ENCODE measurements at places on chromosomes 13 and 19.

- no peak for DNase-seq
Observed at GRCh38 chr13:110628477-110628793, 13.1 kb downstream of the NAXD start.

DNA sequence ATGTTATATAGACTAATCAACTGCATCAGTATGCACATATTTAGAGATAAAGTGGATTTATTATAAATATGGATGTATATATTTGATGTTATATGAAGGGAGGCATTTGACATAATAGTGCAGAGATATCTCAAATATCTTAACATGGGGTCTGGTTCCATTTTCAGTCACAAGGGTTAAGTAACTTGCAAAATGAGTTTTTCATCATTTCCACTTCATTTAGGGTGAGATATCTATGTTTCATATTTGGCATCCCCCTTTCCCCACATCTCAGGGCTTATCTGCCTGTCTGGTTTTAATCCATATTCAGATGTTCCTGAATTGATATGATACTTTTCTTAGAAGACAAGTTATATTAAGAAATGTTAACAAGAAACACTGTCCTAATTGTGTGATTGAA, 2141.2 kb downstream of the PCDH9 start:
- no peak for DNase-seq

DNA sequence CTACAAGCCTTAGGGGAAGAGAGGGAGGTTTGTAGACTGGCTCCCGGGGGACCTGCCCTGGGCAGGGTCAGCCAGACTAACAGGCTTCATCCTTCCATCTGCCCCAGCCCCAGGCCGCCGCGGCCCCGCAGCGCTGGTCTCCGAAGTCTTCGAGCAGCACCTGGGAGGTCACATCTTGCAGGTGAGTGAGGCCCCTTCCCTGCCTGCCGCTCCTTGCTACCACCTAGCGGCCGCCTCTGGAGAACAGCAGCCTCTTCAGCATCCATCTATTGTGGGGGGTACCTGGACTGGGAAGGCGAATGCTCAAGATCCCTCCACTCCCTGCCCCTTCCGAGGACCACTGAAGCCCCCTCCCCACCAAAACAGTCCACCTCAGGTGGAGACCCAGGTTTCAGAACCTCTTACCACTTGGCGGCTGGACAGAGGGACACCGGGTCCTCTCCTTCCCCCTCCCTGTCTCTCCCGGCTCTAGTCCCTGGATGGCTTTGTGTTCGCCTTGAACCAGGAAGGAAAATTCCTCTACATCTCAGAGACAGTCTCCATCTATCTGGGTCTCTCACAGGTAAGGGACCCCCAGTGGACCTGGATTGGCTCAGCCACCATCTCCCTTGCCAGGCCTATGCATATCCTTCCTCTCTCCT, 12.7 kb downstream of the NPAS1 start:
- peak; percentile 67 for DNase-seq

GRCh38 chr19:52990759-52991418, 22.8 kb upstream of the ERVV-1 start:
- DNase-seq, result no peak

DNA sequence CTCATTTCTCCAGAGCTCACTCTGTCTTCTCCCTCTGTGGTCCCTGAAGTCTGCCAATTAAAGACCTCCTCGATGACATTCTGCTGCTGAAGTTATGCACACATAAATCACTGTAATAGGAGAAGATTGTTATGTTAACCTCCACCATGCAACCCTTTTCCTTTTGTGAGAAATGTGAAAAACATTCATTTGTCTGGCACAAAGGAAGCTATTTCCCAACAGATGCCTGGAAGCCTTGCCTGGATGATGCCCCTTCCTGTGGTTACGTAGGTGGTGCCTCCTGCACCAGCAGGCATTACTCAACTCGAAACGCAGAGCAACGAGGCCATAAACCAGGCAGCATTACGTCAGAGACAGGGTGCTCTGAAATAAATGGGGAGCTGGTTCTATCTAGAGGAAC, 327.4 kb upstream of the ZNF507 start:
- no peak for DNase-seq

GRCh38 chr19:12647490-12648071, 19.0 kb downstream of the MAN2B1 start:
- DNase-seq, result peak; percentile 45

GRCh38 chr19:12821761-12822160, 12.6 kb downstream of the RTBDN start:
- DNase-seq, result no peak
